ENCODE measurements at places on chromosomes 1 and 21.

DNA sequence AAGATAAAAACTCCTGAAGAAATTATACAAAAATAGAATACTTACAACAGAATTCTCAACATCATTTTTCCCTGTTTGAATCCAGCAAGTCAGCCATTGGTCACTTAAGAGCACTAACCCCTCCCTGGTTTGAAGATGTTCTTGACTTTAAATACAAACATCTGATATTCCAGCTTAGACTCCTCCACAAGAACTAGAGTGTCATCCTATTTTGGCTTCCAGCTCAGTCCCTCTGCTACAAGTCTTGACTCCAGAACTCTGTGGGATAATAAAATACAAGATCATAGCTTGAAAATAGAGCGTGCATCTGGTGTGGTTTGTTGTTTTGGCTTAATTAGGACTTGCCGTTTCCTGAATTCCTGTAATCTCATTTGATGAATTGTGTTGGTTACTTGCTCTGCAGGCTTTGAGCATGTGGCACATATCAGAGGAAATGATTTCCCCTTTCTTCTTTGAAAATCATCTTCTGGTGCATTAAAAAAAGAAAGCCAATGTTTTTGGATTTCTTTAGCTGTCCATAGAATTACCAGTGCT lies 63.7 kb upstream of the DPT start:
- no peak for DNase-seq

DNA sequence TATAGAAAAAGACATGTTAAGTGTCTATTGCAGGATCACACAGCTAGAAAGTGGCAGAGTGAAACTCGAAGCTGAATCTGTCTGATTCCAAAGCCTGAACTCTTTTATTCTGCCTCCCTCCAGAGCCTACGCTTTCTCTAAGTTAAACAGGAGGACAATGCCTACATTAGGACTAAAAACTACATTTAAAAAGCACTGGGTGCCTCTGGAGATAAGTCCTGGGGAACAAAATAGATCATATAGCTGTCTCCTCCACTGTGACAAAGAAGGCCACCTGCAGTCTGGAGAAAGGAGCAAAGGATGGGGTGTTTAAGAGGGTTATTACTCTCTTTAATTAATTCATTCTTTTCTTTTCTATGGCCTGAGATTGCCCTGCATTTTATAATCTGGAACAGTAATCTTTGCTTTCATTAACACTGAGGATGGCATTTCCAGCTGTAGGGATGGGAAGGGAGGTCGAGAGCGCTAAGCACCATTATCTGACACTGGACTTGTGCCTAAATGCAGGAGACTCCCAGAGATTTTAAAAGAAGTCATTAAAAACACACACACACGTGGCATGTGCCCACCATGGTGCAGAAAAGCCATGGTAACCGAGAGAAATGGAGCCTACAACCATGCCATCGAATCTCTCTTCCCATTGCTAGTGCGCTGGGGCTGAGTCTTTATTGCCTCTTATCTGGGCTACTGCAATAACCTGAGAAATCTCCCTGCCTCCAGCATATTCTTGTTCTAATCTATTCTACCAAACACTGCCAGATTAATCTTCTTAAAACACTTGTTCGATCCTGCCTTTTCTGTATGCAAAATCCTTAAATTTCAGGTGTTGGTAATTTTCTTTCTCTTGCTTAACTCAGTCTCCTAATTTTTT lies 92.2 kb downstream of the PLXNA2 start:
- DNase-seq: no peak

GRCh38 chr1:83546874-83547273 lies 452.1 kb downstream of the TTLL7 start:
- DNase-seq: no peak

DNA sequence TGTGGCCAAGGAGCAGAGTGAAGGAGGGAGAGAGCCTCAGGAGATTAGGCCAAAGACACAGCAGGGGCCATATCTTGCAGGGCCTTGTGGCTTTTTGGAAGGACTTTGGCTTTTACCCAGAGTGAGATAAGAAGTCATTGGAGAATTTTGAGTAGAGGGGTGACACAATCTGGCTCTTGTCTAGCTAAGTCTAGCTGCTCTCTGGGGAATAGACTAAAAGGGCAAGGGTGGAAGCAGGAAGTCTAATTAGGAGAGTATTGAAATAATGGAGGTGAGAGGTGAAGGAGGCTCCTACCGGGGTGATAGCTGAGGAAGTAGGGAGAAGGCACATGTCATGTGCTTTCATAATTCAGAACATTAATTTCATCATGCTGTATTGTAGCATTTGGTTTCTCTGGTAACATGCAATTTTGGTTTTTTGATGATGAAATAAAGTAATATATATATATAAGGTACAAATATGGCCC lies 34.3 kb upstream of the KCNA3 start:
- peak; percentile 88 for DNase-seq

DNA sequence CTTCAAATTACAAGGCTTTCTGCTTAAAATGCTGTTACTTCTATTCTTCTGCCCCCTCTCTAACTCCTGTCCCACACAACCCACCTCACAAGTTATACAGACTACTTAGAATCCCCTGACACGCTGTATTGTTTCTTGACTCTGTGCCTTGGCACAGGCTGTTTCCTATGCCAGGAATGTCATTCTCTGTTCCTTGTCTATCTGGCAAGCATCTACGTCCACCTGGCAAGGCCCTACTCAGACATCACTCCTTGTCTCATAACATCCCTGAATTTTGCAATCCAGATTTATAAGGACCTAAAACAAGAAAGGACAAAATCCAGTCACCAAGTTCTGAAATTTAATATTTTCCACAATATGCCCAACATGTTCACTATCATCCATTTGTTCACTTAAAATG lies 182.0 kb upstream of the CHRM3 start:
- no peak for DNase-seq

- no peak for DNase-seq
Measured at GRCh38 chr1:27145934-27146354, 9.0 kb downstream of the SLC9A1 start.

GRCh38 chr1:46516200-46516950 lies 26.7 kb downstream of the DMBX1 start:
- no peak for DNase-seq

DNA sequence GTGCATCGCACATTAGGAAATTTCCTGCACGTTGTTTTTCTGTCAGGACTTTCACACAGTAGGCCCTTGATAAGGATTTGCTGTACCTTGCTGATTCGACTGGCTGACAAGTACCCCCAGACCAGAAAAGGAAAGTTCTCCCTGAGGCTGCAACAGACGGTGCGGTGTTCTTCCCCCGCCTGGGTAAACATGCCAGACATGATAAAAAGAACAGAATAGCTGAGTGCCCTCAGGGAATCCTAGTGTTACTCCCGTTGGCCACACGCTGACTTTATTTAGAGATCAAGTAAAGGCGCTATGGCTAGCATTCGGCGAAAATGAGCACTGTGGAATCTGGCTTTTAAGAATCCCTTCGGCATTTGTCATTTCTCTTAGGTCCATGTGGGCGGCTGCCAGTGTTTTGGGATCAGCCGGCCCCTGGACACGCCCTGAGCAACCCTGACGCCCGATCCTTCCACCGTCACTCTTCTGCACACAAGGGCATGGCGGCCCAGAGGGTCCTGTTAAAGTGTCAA lies 607.7 kb downstream of the KIF26B start:
- DNase-seq: no peak

- DNase-seq: no peak
Measured at GRCh38 chr1:47812904-47813514, 184.2 kb downstream of the TRABD2B start.

DNA sequence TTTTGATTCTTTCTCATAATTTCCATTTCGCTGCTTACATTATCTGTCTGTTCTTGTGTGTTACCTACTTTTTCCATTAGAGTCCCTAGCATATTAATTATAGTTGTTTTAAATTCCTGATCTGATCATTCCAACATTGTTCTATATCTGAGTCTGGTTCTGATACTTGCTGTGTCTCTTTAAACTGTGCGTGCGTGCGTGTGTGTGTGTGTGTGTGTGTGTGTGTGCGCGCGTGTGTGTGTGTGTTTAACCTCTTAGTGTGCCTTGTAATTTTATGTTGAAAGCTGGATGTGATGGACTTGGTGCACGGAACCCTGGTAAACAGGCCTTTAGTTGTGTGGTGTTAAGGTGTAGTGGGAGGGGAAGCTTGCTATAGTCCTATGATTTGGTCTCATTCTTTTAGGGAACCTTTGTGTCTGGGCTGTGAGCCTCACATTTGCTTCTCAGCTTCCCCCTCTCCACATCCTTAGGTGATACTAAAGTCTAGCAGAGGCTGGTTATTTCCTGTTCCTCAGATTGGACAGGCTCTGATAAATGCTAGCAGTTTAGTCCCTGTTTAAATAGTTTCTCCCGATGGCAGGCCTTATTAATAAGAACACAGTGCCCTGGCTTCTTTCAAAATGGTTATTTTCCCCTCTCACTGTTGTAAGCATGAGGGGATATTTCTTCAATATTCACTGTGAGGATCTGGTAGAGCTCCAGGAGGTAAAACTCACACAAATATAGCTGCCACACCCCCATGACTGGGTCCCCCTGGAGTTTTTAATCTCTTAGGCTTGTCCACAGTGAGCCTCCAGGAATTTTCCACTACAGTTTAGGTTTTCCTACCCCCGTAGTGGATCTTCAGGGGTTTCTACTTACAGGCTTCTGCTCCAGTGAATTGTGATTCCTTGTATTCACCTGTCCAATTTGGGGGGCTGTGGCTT lies 118.3 kb downstream of the GALNT2 start:
- no peak for DNase-seq

GRCh38 chr1:194940336-194941030 lies 1667.8 kb downstream of the KCNT2 start:
- DNase-seq: no peak

DNA sequence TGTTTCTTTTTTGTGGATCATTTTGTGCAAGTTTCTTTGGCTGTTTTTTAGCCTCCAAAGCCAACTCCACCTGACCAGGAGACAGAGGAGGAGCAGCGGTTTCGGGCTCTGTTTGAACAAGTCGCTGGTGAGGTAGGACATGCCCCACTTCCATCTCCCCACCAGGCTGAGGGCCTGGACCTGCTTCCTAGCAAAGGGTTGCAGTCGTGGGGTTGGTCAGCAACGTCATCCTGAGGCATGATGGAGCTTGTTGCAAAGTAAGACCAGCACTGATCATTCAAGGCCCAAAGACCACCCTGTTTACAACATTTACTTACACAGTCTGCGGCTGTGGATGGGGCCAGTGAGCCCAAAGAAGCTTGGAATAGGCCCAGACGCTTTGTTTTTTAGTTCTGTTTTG lies 40.3 kb downstream of the CAPN9 start:
- DNase-seq: no peak

- no peak for DNase-seq
Measured at GRCh38 chr1:167824163-167824794, 89.7 kb downstream of the ADCY10 start.

DNA sequence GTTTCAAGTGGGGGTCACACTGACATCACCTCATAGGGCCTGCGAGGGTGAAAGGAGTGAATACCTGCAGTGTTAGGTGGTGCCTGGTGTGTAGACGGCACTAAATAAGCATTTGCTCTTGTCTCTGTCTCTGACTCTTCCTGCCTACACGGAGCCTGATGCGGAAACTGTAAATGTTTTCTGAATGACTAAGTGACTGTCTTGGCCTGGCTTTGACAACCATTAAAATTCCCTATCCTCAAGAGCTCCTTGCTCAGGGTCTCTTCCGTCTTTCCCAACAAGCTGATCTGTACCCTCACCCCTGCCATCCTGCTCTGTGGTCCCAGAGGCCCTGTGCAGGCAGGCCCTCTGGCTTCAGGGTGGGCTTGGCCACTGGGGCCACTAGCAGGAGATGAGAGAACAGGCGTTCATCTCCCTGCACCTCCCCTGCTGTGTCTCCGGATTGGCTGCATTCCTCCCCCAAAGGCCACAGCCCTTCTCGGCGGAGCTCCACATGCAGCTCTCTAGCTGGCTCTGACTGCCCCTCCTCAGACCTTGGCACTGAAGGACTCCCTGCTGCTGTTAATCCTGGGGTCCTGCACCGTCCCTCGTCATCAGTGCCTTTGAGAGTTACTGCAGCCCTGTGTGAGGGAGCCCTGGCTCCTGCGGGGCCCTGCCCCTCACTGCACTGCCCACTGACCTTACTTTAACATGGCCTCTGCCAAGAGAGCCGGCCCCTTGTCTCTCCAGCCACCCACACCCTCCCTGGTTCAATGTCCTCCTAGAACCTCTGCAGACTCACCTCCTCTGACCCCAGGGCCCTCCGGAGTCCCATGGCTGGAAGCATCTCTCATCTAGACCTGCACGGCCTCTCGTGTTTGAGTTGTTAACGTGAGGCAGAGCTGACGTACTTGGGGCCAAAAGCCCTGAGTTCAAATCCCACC lies 211.1 kb downstream of the MATN1 start:
- no peak for DNase-seq

- DNase-seq: no peak
Measured at GRCh38 chr1:155014709-155015508, 12.3 kb downstream of the ZBTB7B start.

DNA sequence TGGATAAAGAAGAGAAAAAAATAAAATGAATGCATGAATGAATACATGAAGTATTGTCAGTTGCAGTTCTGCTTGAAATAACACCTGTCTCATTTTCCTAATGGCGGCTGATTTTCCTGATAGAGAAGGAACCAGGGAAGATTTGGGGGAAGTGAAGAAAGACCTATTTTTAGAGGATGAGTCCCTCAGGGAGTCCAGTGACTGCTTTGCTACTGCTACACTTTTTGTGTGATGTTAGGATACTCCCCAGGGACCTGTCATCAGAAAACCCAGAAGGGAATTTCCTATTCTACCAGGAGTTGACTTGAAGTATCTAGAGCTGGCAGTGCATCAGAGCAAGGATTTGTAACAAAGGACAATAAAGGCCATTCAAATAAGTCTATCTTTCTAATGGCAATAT lies 114.8 kb downstream of the MAB21L3 start:
- DNase-seq: peak; percentile 4

- DNase-seq: no peak
Measured at GRCh38 chr1:29388170-29388569, 151.8 kb downstream of the PTPRU start.

- DNase-seq: no peak
Measured at GRCh38 chr1:99648107-99648506, 2.2 kb downstream of the PALMD start.

DNA sequence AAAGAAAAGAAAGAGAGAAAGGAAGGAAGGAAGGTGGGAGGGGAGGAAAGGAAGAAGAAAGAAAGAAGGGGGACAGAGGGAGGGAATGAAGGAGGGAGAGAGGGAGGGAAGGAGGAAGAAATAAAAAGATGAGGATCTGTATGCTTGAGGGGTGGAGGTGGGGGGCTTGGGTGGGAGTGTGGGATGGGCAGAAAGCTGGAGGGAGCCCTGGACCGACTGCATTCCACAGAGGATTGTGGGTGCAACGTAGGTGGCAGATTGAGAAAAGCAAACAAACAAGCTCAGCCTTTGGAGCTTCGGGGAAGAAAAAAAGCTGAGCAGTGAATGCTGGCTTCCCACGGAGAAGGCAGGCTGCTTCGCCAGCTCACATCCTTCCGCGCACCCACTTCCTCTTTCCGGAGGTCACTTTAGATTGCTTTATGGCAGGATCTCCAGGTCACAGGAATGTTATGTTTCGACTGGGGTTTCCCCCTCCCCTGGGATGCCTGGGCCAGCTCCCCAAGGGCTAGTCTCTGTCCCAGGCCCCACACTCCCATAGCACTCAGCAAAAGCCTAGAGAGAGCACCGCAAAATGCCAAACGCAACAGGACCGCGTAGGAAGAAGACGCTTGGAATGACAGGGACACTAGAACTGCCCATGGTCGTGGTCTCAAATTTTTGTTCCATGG lies 20.7 kb upstream of the LGALS8 start:
- DNase-seq: peak; percentile 93
